ENCODE measurements at places on chromosomes 1 and 21.

DNA sequence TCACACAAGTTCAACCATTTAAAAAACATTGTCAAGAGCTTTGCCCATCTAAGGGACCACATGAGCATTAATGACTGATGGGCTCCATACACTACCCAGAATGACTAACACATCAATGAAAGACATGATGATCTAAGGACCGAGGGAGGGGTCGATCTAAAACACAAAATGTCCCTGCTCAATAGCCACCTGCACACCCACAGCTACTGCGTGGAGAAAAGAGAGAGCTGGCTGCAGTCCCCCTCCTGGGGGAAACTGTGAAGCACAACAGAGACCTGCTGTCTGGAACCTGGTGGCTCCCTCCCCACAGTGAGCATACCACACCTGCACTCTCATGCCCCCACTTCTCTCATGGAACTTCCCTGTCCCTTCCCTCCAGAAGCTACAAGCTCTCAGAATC, 130.1 kb upstream of the ERG start:
- DNase-seq = no peak

DNA sequence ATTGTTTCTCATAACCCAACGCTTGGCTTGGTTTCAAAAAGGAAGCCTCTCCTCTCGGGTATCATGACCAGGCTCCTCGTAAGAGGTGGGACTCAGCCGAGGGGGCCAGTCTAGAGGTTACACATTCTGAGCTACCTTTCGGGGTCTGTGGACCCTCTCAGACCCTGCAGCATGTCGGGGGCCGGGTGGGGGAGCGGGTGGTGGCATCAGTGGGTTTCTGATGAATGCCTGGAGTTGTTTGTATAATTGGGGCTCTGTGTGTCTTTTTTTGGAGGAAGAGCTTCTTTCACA, 229.3 kb downstream of the CAMTA1 start:
- no peak for DNase-seq

GRCh38 chr1:34129630-34130029, 35.4 kb downstream of the CSMD2 start:
- no peak for DNase-seq

GRCh38 chr1:182337736-182338571, 53.6 kb downstream of the GLUL start:
- no peak for DNase-seq

DNA sequence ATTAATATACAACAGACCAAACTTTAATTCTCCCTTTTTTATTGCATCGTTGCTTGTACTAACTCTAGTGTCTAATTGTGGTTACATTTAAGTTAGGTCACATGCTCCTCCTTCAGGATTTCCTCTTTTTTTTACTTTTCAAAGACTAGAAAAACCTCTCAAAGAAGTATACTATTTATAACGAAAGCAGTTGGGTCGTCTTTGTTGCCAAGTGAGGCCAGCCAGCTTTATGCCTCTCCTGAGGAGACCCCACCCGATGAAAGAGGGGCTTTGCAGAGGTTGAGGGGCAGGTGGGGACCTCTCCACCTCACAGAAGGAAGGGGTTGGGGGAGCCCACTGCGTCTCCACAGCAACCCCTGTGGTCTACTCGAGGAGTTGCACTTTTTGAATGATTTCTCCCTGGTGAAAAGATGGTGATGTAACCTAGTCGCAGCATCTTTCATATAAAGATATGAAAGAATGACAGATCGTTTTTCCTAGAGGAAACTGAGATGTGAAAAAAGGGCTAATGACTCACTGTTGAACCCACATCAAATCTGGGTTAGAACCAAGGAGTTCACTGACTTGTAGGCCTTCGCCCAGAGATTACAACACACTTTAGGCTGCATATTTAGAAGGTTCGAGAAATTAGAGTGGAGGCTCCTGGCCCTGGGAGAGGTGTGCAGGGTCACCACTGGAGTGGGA, 6.4 kb downstream of the TGFB2 start:
- no peak for DNase-seq

- no peak for DNase-seq
Measured at GRCh38 chr1:39649636-39650185, 10.3 kb upstream of the HEYL start.

GRCh38 chr1:54887665-54888071, 673 bp upstream of the DHCR24 start:
- DNase-seq = no peak

DNA sequence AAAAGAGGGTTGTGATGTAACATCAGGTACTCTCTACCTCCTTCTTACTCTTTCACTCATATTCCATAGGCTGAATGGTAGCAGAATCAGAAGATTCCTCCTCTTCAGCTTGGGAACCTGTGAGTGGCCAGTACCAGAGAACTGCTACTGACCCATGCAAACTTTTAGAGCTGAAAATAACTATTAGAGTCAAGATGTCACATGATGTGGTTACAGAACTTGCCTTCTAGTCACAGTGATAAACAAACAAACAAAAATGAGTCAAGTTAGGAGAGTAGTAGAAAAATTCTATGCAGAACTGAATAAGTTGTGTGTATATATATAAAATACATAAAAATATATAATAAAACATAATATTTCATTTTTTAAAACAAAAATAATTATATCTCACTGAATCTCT, 47.6 kb upstream of the RGS1 start:
- no peak for DNase-seq

GRCh38 chr21:46436621-46437020, 22.1 kb upstream of the DIP2A start:
- DNase-seq = no peak

DNA sequence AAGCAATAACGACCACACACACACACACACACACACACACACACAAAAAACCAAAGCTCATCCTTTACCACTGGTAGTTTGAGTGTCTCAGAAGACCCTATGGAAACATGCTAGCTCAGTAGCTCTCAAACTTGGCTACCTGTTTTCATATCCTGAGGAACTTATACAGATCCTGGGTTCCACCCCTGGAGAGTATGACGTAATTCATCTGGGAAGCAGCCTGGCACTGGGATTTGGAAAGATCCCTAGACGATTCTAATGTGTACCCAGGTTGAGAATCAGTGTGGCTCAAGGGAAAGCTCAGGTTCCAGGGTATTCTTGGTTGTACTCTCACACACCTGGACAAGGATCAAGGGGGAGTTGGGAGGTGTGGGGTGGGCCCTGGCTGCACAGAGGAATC, 85.9 kb downstream of the SELENOF start:
- no peak for DNase-seq

GRCh38 chr21:45011426-45011825, 63.0 kb upstream of the ADARB1 start:
- no peak for DNase-seq

DNA sequence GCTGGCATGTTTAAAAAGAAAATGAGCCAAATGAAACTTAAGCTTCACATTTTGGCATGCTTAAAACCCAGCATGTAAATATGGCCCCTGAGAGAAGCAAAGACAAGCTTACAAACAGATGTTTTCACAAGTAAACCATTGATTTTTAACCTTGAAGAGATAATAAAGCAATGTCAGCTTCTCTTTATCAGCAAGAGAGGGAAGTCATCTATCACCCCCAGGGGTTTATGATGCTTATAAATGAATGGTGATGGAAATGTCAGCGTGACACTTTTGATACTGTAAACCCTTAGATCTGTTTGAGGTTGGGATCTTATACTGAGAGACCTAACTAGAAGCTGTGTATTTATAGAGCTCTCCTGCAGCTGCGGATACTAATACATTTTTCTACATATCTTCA, 471.3 kb downstream of the PLA2G4A start:
- no peak for DNase-seq

All from activated CD4-positive, alpha-beta T cell treated with anti-CD3 and anti-CD28 coated beads, Interleukin-2, amount 50 U/mL, for 24 hours (primary cell).